ENCODE measurements at places on chromosomes 3 and 15.

DNA sequence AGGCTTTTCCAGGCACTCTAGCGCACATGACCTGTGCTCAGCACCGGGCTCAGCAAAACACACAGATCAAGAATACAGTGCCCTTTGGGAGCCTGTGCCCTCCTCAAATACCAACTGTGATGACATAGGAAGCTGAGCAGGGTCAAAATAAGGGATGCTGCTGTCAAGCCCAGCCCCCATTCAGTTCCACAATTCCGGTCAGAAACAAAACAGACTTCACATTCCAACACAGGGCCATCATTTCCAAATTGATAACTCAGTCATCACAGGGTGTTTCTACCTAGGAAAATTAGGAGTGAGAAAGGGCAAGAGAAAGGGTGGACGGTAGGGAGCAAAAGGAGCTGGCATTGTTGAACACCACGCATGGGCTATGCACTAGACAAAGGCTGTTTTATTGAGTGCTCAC lies 158.4 kb upstream of the CCDC54 start:
- no peak for DNase-seq

DNA sequence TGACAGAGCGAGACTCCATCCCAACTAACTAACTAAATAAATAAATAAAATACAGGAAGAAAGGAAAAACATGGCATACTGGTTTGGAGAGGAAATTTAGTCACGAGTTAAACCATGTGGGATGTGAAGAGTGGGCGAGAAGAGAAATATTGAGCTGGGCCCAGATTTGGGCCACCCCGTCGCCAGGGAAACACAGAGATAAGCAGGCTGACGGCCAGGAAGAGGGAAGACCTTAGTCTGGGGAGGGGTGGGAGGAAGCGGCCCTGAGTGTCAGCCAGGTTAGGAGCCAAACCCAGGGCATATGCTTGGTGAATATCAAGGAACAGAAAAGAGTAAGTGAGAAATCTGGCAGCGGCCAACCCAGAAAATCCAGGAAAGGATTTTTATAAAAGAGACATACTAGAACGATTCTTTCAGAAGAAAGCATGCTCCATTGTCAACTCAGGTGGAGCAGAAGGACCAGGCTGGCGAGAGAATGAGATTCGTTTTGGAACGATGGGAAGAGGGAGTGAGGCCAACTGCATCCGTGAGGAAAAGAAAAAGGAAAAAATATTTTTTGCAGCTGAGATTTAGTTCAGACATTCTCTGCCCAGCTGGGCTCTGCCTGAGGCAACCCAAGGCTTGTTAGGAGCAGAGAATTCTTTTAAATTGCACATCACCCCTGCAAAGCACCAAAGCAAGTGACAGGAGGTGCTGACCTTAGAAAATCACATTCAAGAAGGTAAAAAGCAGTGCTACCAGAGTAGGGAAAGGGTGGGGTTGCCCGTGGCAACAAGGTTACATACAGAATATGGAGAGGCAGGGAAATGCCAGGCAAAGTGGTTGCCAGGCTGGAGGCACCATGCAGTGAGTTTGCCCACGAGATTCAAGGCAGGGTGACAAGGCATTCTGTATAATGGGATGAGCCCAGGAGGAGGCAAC lies 59.3 kb upstream of the RAD18 start:
- no peak for DNase-seq

- no peak for DNase-seq
Observed at GRCh38 chr3:195151866-195152541, 119.0 kb downstream of the XXYLT1 start.

GRCh38 chr3:76383781-76384180 lies 598.4 kb upstream of the ZNF717 start:
- DNase-seq: no peak

DNA sequence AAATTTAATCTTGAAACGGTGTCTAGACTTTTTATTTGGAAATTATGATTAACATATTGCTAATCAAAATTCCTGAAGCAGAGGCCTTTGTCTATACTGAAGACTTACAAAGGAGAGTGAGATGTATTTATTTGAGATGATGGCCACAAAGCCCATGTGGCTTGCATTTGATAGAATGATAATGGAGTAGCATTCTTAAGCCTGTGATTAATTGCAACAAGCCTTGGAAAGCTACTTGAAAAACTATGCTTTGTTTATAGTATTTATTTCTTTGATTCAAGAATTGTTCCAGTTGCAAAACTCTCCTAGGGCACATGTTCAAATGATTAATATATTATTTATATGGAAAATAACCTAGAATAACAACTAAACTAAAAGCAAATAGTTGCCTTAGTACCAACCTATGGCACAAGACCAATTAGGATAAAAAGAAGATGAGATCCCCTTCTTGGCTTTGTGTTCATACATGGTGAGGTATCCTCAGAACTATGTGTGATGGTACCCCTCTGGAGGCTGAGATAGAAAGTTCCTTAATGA lies 244.1 kb upstream of the TBL1XR1 start:
- DNase-seq: no peak

Measured in posterior cingulate gyrus (tissue), 11 donors.